ENCODE measurements at places on chromosomes 4 and X.

DNA sequence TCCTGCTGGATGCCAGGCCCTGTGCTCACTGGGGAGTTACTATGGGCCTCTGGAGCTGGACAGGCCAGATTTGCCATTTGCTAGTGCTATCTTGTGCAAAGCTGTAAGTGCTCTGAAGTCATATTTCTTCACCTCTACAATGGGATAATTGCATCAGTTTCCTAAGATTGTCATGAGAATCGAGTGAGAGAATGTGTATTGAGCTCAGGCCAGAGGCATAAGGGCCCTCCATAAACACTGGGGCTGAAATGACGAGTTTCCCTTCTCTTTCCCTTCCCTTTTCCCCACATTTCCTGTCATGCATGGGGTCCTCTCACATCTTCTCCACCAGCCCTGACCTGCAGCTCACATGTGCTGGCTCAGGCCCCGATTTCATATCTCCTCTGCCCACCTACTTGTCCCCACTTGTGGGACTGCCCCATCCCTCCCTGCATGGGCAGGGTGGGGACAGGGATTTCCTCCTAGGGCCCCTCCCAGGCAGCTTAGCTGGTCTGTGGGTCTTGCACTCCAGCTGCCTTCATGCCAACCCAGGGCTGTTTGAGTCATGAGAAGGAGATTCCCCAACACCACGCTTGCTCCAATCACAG lies 358.8 kb downstream of the MID1IP1 start:
- no peak for DNase-seq

- DNase-seq = no peak
Observed at GRCh38 chrX:45323387-45323786, 122.7 kb upstream of the DIPK2B start.

GRCh38 chr4:23952258-23952657 lies 62.4 kb upstream of the PPARGC1A start:
- no peak for DNase-seq

DNA sequence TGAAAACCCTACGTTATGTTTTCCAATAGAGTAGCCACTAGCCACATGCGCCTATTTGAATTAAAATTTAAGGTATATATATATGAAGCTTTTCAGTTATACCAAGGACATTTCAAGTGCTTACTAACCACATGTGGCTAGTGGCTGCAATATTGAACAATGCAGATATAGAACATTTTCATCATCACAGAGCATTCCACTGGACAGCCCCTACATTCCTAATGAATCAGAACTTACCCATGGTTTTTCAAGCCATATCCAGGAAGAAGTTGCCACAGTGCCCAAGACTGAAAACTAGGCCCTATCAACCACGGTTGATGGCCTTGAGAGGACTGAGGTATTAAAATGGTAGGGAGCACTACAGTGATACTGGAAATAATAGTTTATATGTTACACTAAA lies 29.7 kb downstream of the NEK1 start:
- no peak for DNase-seq

DNA sequence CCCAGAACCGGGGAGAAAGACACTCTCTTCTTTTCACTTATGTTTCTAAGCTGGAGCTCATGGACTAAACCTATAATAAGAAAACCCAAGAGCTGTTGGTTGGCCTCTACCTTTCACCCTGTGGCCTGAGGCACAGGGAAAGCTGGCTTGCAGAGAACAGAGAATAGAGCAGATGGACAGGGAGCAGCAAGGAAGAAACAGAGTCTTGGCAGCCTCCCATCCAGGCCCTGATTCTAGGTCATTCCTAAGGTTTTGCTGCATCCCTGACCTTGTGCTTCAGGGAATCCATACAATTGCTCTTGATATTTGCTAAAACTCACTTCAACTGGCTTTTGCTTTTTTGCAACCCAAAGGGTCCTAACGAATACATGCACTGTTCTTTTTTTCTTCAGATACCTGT lies 87.8 kb downstream of the SMIM20 start:
- no peak for DNase-seq

DNA sequence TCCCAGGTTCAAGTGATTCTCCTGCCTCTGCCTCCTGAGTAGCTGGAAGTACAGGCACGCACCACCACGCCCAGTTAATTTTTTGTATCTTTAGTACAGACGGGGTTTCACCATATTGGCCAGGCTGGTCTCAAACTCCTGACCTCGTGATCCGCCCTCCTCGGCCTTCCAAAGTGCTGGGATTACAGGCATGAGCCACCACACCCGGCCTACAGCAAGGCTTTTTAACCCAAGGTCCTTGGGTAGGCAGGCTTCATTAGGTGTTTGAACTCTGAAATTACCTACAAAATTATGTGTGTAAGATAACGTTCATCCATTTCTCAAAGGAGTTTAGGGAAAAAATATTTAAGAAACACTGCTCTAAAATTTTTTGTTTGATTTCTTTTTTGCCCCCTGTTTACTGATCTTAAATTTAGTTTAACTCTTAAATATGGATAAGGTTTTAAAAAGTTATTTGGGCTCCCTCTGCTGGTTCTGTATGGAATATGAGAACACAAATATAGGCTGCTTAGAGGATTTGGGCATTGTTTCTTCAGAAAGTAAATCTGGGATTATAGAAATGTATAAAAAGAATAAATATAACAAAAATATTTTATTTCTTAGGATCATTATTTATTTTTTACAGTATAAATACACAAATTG lies 92.8 kb downstream of the CBR4 start:
- no peak for DNase-seq
